Aorta (tissue), 5 donors: ENCODE measurements at places on chromosomes 7 and 10.

DNA sequence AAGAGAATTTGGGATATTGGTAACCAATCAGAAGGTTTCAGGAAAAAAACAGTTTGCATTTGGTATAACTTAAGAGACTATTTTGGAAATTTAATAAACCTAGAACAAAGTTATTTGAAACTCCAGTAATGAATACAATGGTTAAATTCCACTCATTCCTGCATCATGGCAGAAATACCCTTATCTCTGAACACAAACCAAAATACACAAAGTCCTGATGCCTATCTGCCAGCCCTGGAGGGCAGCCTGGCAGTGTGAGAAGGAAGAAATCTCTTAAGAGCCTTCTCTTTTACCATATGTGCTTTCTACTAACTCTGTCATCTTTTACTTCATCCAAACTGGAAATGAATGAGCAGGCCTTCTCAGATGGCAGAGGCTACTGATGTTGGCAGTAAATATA, 147.1 kb upstream of the LYZL1 start:
- DNase-seq: no peak

DNA sequence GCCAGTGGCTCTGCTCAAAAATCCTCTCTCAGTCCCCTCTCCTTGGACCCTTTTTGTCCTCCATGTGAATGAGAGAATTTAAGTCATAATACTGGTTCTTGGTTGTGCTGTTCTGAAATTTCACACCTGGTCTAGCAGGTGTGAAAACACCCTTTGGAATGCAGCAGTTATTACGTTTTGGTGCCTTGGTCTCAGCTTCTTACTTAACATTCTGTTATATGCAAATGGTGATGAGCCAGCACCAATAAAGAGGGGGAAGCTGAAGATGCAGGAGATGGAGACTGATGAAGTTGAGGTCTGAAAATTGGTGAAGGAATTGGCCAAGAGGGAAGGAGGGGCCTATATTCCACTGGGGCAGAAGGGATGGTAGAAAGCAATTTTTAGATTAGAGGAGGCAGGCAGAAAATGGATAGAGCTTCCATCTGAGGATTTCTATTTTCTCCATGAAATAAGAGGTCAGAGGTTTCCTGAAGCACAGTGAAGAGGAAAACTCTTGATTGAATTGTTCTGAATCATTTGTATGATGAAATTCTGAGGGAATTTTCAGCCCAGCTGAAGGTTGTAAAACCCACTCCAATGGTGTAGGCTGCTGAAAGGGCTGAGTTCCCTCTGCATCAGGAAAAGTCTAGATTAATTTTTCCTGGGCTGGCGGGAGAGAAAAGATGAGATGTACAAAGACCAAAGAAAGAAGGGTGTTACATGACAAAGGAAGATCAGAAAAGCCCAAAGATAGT, 94.0 kb upstream of the FAM180A start:
- DNase-seq: no peak

DNA sequence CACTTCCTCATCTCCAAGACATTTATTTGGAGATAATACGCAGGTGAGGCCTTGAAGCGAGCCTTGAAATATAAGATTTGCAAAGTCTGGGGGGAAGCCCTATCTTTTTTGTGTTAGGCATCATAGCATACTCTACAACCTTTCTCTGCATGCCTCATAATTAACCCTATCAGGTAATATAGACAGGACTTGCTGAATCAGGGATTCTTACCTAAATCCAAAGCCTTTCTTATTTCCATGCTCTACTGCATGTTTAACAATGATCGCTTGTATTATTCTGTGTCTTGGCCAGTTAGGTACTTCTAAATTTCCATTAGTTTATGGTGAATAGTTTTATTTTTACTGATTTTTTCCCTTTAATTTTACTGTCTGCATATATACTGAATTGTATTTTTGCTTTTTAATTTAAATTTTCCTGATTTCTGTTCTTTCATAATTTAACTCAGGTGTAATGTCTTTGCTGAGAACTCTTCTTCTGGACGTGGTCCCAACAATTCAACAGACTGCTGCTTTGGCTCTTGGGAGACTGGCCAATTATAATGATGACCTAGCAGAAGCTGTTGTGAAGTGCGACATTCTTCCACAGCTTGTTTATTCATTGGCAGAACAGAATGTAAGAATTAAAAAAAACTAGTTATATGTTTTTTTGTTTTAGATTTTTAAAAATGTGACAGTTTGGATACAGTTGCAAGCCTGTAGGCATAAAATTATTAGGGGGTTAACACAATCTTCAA, 19.3 kb downstream of the SPAG6 start:
- no peak for DNase-seq

DNA sequence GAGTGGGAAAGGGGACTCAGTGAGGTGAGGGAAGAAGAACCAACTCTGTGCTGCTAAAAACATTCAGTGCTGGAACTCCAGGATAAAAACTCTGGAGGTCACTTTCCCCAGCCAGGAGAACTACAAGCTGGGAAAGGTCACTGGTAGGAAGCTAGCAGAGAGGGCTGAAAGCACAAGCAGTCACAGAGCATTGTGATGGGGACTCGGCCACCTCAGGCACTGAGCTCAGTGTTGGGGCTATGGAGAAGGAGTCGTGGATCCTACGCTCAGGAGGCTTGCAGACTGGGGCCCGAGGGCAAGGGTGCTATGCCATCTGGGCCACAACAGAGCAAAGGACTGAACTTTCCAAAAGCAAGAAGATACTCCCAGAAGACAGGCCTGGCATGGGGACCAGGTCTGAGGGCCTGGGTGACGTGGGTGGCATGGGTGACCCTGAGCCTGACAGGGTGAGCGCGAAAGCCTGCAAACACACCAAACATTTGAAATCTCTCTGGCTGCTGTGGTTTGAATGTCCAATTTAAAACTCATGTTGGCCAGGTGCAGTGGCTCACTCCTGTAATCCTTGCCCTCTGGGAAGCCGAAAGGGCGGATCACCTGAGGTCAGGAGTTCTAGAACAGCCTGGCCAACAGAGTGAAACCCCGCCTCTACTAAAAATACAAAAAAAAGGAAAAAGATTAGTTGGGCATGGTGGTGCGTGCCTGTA, 9.8 kb upstream of the ARHGAP19 start:
- no peak for DNase-seq

- no peak for DNase-seq
These were observed 52.5 kb downstream of the NRCAM start for GRCh38 chr7:108403597-108404217.

DNA sequence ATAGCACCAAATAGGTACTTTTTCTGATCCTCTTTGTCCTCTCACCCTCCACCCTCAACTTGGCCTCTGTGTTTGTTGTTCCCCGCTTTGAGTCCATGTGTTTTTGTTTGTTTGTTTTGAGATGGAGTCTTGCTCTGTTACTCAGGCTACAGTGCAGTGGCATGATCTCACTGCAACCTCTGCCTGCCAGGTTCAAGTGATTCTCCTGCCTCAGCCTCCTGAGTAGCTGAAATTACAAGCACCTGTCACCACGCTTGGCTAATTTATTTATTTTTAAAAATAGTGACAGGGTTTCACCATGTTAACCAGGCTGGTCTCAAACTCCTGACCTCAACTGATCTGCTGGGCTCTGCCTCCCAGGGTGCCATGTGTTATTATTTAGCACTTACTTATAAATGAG, 5.3 kb downstream of the ZNF273 start:
- no peak for DNase-seq

- DNase-seq: no peak
These were observed 89.6 kb upstream of the TEX47 start for GRCh38 chr7:88885131-88885530.

GRCh38 chr7:47330026-47330425, 251.9 kb downstream of the TNS3 start:
- DNase-seq: no peak

GRCh38 chr7:126702242-126703016, 550.3 kb downstream of the GRM8 start:
- no peak for DNase-seq

DNA sequence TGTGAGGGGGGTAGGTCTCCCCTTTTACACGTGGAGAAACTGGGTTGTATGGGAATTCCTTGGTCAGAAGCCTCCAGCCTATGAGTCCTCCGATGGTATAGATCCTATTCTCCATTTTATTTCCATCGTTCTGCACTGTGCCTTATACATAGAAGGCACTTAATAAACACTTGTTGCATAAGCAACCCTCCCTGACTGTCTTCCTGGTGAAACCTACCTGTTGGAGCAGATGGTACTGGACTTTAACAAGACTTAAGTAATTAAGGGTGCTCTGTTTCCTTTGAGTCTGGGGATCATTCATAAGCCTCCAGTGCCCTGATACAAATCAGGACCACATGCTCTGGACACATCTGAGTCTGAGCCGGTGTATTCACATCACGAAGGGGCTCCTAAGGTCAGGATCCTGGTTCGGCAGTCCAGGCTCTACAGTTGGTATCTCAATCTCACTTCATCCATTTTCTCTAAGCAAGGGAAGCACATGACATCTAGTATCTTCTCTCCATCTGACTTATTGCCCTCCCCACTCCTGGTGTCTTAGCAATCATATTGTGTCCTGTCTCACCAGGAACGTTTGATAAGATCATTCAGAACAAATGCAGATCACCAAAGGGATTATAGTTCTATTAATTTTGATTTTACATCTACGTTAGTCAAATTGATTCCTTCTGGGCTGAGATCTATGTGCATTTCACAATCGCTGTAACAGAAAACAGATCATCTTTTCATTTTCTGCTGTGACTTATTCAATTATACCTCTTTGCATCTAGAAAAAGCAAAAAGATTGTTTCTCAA, 22.8 kb upstream of the EZH2 start:
- no peak for DNase-seq
